ENCODE measurements at places on chromosomes 12 and 14.
A peak's percentile ranks its signal among the peaks of the same experiment; 100 is the strongest.

GRCh38 chr14:54658836-54659235 is 91.9 kb downstream of the SAMD4A start:
- no peak for DNase-seq

GRCh38 chr12:98911396-98911795 is 266.3 kb downstream of the APAF1 start:
- no peak for DNase-seq

DNA sequence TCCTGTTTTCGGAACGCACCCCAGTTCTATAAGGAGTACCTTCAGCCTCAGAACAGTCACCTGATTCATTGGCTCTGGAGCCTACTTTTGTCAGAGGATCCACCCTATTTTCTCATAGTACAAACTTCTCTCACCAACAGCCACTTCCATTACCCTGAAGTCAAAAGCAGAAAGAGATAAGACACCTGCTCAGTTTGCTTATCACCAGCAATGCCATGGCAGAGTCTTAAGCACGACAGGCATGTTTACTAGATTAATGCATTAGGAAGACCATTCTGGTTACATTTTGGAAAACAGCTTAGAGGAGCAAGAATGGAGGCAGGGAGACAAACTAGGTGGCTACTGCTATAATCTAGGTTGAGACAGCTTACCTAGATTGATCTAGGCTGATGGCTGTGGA is 67.7 kb downstream of the GXYLT1 start:
- DNase-seq, result no peak

GRCh38 chr14:39233680-39234326 is at the start of gene MIA2:
Gene MIA2, plus strand, starts transcription at chr14:39233915. Its CDS starts 200 bp downstream, at chr14:39234115.
- DNase-seq, result no peak

GRCh38 chr14:39668449-39668848 is 236.2 kb upstream of the FBXO33 start:
- no peak for DNase-seq

- DNase-seq, result peak; percentile 61
Observed at GRCh38 chr14:97077253-97077653, 280.1 kb downstream of the VRK1 start.

GRCh38 chr14:33851366-33851765 is 99.5 kb downstream of the EGLN3 start:
- DNase-seq, result no peak
